C1 segment of cervical spinal cord (tissue), 14 donors: ENCODE measurements at places on chromosomes 2 and 18.
A peak's percentile ranks its signal among the peaks of the same experiment; 100 is the strongest.

- no peak for DNase-seq
Measured at GRCh38 chr2:32418778-32419177, 62.0 kb downstream of the BIRC6 start.

- peak; percentile 32 for DNase-seq
Measured at GRCh38 chr2:233059797-233060500, at the start of gene INPP5D. INPP5D (plus strand) TSS chr2:233060342; CDS start chr2:233060479, 137 bp downstream.

DNA sequence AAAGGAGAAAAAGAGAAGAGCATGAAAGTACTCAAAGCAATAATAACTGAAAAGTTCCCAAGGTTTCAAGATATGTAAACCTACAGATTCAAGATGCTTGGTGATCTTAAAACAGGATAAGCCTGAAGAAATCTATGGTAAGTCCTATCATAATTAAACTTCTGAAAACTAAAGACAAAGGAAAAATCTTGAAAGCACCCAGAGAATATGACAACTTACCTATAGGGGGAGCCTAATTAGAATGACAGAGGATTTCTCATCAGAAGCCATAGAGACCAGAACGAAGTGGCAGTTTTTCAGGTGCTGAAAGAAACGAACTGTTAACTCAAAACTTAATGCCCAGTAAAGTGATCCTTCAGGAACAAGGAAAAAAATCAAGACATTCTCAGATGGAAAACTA, 59.7 kb downstream of the XDH start:
- DNase-seq: no peak

DNA sequence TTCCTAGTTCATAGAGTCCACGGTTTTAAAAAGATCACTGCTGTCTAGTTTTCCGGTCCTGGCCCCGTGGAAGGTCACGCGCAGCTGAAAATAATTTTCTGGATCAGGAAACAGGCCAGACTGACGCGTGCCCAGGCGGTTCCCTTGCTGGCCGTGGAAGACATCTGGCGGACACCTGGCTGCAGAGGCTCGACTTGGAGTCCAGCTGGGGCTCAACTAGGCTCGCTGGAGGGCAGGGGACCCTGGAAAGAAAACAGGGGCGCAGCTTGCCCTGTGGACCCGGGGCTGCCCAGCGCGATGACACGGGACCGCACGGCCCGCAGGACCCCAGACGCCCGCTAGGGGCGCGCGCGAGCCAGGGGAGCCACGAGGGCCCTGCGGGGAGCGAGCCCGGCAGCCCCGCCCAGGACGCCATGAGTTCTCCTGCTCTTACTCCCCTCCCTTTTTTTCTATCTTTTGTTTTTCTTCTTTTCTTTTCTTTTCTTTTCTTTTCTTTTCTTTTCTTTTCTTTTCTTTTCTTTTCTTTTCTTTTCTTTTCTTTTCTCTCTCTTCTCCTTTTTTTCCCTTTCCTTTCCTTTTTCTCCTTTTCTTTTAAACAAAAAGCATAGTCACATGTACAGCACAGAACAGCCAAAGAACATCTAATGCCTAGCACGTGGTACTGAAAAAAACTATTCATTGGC, 43.2 kb upstream of the UBE2F start:
- peak; percentile 36 for DNase-seq
